ENCODE measurements at places on chromosomes 16 and 17. TPM values are rescaled to one million over a fixed set of nuclear protein-coding genes. Genes with fewer than 3 reads are reported as not detected.
A peak's percentile ranks its signal among the peaks of the same experiment; 100 is the strongest.

GRCh38 chr17:13099089-13099735, 81.4 kb upstream of the ELAC2 start:
- no peak for DNase-seq

GRCh38 chr17:17387498-17388362, 84.6 kb downstream of the NT5M start:
- no peak for DNase-seq

GRCh38 chr17:6231886-6232731, 161.9 kb downstream of the WSCD1 start:
- peak; percentile 54 for DNase-seq

DNA sequence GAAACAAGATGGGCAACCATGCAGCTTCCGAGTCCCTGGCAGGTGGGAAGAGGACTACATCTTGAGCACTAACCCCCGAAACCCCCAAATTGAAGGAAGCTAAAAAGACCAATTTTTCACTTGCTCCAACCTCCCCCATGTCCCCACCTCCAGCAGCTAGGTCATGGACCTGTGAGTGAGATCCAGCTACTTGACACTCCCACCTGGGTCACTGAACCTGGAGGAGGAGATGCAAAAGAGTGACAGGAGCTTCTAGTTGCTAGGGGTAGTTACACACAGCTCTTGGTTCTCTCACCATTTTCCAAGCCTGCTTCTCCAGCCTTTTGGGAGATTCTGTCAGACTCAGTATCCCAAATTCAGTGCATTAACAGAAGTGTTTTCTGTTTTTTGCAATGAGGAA, 11.2 kb downstream of the PDZD9 start:
- DNase-seq, result no peak

DNA sequence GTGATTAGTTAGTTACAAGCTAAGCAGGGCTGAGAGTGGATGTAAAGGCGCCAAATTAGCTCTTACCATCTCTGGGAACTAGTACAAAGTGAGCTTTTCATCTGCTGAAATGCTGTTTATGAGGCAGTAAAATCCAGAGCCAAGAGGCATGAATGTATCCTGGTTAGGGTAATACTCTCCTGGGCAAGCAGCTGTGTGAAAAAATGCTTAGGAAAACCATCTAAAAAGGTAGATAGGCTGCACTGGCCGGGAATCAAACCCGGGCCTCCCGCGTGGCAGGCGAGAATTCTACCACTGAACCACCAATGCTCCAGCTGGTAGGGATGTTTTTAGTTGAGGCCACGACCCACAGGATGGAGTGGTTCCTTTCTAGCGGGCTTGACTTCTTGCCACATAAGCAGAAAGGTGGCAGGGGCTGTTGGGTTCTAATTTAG, 23.0 kb downstream of the VAC14 start:
- DNase-seq, result no peak

GRCh38 chr17:77847221-77848085, 111.0 kb upstream of the TNRC6C start:
- no peak for DNase-seq

DNA sequence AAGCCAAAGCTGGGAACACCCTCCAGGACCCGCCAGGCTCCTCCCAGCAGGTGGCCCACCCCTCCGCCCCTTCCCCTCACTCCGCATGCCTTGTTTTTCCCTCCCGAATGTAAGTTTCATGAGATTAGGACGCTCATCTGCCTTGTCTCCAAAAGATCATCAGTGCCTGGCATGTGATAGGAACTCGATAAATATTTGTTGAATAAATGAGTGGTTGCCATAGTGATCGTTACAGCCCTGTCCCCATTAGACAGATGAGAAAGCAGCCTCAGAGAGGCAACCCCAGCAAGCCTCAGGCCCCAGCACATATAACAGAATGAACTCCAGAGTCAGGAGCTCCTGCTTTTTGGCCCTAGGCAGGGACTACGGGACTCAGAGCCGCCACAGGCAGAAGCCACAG, 5.0 kb downstream of the CAMKK1 start:
- no peak for DNase-seq

- no peak for DNase-seq
Measured at GRCh38 chr16:87729266-87729954, 36.4 kb downstream of the KLHDC4 start.

GRCh38 chr16:4110680-4111079, 5.6 kb downstream of the ADCY9 start:
- no peak for DNase-seq

- no peak for DNase-seq
Measured at GRCh38 chr16:77951788-77952187, 70.6 kb upstream of the CLEC3A start.

GRCh38 chr16:14562691-14563491, 67.2 kb downstream of the PARN start:
- no peak for DNase-seq

GRCh38 chr17:65005858-65006257, 50.7 kb downstream of the GNA13 start:
- DNase-seq, result no peak

DNA sequence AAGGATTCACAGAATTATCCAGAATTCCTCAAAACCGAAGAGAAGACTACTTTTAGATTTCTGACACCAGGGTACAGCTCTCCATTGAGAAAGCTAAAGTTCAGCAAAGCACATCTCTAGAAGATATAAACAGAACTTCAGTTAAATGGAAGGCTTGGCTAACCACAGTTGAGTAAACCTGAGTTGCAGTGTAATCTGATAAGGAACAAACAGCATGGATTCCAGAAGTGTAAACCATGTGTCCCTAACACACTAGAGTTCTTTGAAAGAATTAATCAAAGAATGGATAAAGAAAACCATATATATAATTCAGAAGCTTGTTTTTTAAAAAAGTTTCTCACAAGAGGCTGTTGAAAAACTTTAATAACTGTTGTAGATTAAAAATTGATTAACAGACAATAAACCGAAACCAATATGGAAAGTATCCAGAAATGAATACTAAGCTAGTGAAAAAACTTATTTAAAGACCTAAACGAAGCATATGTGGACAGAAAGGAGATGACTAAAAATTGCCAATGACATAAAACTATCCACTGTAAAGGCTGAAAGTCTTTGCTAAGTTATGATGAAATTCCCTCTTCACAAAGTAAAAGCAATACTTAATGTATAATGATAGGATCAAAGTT, 4.3 kb downstream of the RNF43 start:
- DNase-seq, result no peak

DNA sequence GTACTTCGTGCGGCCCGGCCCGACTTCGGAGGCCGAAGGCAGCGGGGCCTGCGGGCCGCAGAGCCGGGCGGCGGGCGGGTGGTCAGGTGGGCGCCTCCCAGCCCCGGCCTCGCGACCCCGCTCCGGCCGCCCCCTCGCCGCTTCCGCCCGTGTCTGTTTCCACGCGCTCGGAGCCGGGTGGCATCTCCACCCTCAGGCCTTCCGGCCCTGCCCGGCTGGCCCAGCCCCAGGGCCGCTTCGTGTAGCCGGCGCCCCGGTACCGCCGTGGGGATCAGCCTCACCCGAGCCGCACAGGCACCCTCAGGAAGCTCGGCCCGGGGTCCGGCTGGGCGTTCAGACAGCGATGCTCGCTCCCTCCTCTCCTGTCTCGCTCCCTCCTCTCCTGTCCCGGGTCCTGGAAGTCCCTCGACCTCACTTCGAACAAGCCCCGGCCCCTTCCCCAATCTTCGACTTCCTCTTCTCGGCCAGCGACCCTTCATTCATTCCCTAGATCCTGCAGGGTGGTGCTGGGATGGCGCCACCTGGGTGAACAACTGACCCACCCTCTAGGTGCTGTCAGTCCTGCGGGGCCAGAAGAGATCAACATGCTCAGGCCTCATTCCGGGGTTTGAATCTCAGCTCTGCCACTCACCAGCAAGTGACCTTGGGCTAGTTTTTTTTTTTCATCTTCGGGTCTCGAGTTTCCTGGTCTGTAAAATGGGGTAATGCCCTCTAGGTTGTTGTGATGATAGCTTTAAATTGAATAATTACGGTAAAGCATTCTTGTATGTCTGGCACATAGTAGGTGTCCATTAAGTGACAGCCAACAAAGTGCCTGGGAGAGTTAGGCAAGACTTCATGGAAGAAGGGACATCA, 610 bp downstream of the VPS4A start:
- no peak for DNase-seq

DNA sequence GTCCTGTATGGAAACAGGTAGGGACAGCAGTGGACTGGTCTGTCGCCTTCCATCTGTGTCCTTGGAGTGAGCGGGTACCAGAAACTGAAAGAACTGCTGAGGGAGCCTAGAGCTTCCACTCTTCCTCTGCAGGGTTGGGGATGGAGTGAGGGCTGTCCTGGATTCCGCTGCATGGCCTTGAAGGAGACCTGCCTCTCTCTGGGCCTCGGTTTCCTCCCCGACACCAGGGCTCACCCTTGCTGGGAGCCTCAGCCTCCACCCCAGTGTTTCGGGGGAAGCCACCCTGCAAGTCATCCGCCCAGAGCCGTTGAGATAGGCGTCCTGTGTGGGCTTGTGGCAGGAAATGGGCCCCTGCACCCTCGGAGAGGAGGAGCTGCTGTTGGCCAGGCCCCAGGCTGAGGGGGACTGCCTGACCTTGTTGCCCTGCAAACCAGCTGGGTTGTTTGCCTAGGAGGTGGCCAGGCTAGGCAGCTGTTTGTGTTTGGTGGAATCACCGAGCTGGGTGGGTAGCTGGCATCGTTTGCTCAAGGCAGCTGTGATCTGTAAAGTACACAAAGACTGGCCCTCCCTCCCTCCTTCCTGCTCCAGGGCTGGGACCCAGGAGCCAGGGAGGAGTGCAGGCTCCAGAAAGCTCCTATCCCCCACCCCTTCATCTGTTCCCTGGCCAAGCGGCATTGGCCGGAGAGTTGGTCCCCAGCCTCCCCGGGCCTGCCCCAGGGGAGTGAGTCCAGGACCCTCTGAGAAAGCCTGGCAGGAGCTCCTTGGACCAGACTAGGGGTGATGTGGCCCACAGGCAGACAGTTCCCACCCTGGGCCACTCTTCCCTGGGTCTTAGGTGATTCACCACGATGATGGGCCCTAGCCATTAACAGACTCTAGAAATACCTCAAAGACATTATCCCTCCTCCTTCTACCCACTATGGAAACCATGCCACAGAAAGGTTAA, 1.3 kb downstream of the RAB37 start:
- DNase-seq, result no peak

- DNase-seq, result no peak
Measured at GRCh38 chr17:46771561-46772474, 46.7 kb downstream of the WNT3 start.

- DNase-seq, result no peak
Measured at GRCh38 chr17:51351080-51351479, 90.7 kb downstream of the UTP18 start.

- DNase-seq, result peak; percentile 97
Measured at GRCh38 chr17:1060991-1061390, 64.1 kb downstream of the TIMM22 start.

DNA sequence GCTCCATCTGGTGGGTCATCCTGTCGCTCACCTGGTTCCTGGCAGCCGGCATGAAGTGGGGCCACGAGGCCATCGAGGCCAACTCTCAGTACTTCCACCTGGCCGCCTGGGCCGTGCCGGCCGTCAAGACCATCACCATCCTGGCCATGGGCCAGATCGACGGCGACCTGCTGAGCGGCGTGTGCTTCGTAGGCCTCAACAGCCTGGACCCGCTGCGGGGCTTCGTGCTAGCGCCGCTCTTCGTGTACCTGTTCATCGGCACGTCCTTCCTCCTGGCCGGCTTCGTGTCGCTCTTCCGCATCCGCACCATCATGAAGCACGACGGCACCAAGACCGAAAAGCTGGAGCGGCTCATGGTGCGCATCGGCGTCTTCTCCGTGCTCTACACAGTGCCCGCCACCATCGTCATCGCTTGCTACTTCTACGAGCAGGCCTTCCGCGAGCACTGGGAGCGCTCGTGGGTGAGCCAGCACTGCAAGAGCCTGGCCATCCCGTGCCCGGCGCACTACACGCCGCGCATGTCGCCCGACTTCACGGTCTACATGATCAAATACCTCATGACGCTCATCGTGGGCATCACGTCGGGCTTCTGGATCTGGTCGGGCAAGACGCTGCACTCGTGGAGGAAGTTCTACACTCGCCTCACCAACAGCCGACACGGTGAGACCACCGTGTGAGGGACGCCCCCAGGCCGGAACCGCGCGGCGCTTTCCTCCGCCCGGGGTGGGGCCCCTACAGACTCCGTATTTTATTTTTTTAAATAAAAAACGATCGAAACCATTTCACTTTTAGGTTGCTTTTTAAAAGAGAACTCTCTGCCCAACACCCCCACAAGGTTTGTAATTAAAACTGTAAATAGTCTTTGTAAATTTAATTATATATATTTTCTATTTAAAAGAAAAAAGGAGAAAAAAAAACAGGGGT, 1.7 kb downstream of the FZD2 start:
- no peak for DNase-seq

DNA sequence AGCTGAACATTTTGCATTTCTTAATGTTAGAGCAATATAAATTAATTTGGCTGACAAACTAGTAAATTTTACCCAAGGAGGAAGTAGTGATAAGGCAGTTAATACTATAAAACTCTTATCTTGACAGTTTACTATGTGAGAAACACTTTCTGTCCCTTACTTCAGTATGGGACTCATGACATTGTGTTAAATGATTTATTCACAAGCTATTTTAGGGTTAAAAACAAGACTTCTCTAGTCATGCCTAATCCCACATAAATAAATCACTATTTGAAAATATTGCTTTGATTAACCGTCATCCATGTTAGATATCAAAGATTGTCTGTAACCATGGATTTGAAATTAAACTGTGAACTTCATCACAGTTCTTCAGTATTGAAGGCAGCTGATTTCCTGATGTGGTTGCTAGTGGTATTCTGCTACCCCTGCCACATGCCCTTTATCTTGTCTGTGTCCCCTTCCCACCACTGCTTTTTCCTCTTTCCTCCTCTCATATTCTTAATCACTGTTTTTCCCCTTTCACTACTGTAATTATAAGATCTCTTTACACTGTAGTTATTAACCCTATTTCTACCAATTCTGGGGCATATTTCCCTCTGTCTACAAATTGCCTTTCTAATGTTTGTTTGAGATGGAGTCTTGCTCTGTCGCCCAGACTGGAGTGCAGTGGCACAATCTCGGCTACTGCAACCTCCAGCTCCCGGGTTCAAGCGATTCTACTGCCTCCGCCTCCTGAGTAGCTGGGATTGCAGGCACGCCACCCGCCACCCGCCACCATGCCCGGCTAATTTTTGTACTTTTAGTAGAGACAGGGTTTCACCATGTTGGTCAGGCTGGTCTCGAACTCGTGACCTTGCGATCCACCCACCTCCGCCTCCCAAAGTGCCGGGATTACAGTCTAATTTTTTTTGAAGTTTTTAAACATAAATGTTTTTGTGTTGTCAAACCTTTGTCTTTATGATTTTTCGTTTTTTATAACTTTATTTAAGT, 95.6 kb downstream of the STXBP4 start:
- DNase-seq, result no peak

Gene RHBDF1
- 40.2 TPM for total RNA-seq

Gene BRCA1
- total RNA-seq, result 11.4 TPM

Gene MYOCD
- total RNA-seq, result 2.1 TPM

Gene SOX9
- 65.9 TPM for total RNA-seq

Gene PRAC2
- not detected for total RNA-seq

Gene DOC2A
- total RNA-seq, result not detected

Gene SEPTIN12
- total RNA-seq, result not detected

Gene TLCD2
- total RNA-seq, result 1.9 TPM

Gene CSF3
- not detected for total RNA-seq

Gene CDRT15L2
- not detected for total RNA-seq

Measured in kidney epithelial cell (primary cell).